Parietal lobe (tissue), 2 donors: ENCODE measurements at places on chromosomes 5 and 9. TPM values are rescaled to one million over a fixed set of nuclear protein-coding genes. Genes with fewer than 3 reads are reported as not detected.

PDE6A gene
- total RNA-seq: not detected

ASPN gene
- total RNA-seq: 1.3 TPM

IL5 gene
- not detected for total RNA-seq

KLF9 gene
- total RNA-seq: 8.5 TPM

SEMA4D gene
- 38.2 TPM for total RNA-seq

GRXCR2 gene
- total RNA-seq: not detected

PIP5K1B gene
- total RNA-seq: 7.8 TPM

SLC6A7 gene
- 1.9 TPM for total RNA-seq

PCDHAC2 gene
- 55.1 TPM for total RNA-seq

PROB1 gene
- total RNA-seq: 0.94 TPM

PCDHA11 gene
- total RNA-seq: 80.4 TPM

NKD2 gene
- total RNA-seq: 4.1 TPM

IRX1 gene
- not detected for total RNA-seq

KIF12 gene
- total RNA-seq: 1.3 TPM

NINJ1 gene
- 7.8 TPM for total RNA-seq

RNF224 gene
- not detected for total RNA-seq

GLRA1 gene
- total RNA-seq: not detected

FLT4 gene
- 3.1 TPM for total RNA-seq

PCDHGB5 gene
- 41.6 TPM for total RNA-seq

LCN15 gene
- not detected for total RNA-seq

MLANA gene
- total RNA-seq: not detected

PCDHGA3 gene
- total RNA-seq: 11.0 TPM

PHF24 gene
- total RNA-seq: 40.1 TPM

ENTREP1 gene
- 4.1 TPM for total RNA-seq

C9orf50 gene
- total RNA-seq: not detected

PGM5 gene
- 1.6 TPM for total RNA-seq

ENTPD2 gene
- 0.63 TPM for total RNA-seq

NXNL2 gene
- 0.94 TPM for total RNA-seq

MSH3 gene
- total RNA-seq: 36.3 TPM

HAND1 gene
- total RNA-seq: not detected

ZNF883 gene
- 75.4 TPM for total RNA-seq

CDC14B gene
- 36.6 TPM for total RNA-seq

CDHR2 gene
- total RNA-seq: 0.63 TPM

RAPGEF1 gene
- total RNA-seq: 49.1 TPM

CD72 gene
- total RNA-seq: not detected

PLPP7 gene
- total RNA-seq: 7.2 TPM

SPINK1 gene
- not detected for total RNA-seq

SPAG8 gene
- total RNA-seq: 4.1 TPM

TXN gene
- total RNA-seq: 97.3 TPM

SPINK4 gene
- total RNA-seq: not detected

ARL15 gene
- total RNA-seq: 119 TPM

SHISAL2B gene
- total RNA-seq: not detected

FOXD1 gene
- 0.31 TPM for total RNA-seq

ARHGEF37 gene
- 1.3 TPM for total RNA-seq

C9orf72 gene
- total RNA-seq: 82.3 TPM

SNX24 gene
- 16.0 TPM for total RNA-seq

MTAP gene
- 21.6 TPM for total RNA-seq

RC3H2 gene
- 131 TPM for total RNA-seq

SLC36A3 gene
- not detected for total RNA-seq
